Memory B cell (primary cell): ENCODE measurements at places on chromosomes 4 and X.
A peak's percentile ranks its signal among the peaks of the same experiment; 100 is the strongest.

DNA sequence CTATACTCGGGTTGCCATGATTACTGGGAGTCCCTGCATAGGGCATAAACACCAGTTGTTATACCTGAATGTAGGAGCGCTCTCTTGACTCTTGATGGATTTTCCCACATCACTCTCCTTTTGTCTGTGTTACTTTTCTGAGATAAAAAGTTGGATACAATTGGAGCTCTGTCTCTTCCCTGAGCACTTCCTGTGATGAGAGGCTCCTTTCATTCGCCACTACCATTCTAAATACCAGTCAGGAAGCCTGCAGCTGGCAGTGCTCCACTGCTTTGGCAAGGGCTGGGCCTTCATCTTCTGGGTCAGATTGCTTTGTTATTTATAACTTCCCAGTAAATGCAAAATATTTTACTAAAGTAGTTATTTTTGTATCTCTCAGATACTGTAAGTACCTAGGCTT, 13.9 kb downstream of the TCEANC start:
- no peak for DNase-seq

DNA sequence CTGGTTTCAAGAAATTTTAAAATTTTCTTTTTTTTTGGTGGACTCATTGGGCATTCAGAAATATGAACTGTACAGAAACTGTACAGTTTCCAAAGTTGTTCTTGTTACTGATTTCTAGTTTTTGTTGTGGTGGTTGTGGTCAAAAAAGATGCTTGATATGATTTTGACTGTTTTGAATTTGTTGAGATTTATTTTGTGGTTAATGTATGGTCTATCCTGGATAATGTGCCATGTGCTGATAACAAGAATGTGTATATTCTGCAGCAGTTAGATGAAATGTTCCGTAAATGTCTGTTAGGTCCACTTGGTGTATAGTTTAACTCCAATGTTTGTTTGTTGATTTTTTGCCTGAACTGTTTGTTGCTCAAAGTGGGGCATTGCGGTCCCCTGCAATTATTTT, 127.6 kb upstream of the NUDT6 start:
- DNase-seq = no peak

DNA sequence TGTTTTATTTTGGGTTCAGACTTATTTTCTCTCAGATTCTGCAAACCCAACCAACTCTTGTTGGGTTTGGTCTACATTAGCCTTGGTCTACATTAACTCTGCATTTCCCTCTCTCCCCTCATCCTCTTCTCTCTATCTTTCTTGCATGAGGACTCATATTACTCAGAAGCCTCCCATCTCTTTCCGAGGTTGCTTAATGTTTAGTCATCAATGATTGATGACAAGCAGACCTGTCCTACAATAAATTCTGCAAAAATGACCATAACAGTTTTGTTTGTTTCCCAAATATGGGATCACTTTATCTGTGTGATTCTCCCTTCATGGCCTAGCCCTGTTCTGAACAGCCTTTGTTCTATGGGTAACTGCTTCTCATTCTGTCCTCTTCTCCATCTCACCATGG, 75.2 kb downstream of the GABRB1 start:
- no peak for DNase-seq

DNA sequence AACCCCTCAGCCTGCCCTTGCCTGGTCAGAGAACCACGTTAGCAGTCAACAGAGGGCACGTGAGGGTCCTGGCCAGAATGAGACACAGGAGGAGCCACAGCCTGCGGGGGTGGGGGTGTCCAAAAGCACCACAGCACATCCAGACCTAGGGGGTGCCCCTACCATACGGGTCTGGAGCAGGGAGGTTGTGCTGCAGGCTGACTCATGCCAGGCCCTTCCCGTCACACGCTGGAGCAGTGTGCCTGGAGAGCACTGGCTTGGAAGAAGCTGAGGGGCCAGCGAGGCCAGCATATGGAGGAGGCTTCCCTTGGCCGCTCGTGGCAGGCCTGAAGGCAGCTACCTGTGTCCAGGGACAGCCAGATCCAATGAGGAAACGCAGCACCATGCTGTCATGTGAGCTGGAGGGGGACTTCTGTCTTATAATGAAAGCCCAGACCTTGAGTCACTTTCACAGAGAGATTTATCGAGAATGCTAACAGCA, 1.5 kb upstream of the IRAK1 start:
- DNase-seq = no peak

GRCh38 chr4:79862821-79863220, 210.2 kb downstream of the ANTXR2 start:
- no peak for DNase-seq

DNA sequence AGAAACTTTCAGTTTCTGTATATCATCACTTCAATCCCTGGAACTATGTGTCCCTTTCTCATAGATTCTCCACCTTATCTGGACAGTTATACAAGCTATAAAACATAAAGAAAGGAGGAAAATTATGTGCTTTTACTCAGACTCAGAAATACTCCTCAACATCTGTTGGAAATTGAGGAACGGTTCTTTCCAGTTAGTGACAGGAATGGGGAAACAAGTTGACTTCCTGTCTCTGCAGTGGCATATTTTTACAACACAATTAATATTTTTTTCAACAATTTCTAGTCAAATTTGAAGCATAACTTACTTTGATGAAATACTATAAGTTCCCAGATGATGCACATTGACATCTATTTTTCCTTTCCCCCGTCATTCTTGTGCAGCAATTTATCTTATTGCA, 27.9 kb downstream of the ABHD18 start:
- DNase-seq = no peak

GRCh38 chrX:70168238-70169188, 8.8 kb upstream of the DGAT2L6 start:
- DNase-seq = no peak

DNA sequence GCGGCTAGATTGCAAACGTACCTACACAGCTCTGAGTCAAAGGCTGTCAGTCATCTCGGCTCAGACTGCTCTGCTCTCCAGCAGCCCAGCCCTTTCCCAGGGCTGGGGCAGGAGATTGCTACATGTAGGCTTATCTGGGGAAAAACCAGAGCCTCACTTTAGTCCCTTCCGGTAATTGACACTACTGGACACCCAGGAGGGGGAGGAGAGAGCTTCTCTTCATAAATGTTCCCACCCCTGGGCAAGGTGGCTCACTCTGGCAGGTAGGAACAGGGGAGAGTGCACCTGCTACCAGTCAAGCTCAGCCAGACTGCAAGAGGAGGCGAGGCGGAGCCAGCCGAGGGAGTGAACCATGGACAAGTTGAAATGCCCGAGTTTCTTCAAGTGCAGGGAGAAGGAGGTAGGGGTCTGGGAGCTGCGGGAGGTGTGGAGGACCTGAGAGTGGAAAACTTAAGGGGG, at the start of gene SLC6A14:
Gene SLC6A14, plus strand, starts transcription at position 249 of the 459 bp plus-strand sequence. Its CDS starts 104 bp downstream, at position 353.
- DNase-seq = no peak

DNA sequence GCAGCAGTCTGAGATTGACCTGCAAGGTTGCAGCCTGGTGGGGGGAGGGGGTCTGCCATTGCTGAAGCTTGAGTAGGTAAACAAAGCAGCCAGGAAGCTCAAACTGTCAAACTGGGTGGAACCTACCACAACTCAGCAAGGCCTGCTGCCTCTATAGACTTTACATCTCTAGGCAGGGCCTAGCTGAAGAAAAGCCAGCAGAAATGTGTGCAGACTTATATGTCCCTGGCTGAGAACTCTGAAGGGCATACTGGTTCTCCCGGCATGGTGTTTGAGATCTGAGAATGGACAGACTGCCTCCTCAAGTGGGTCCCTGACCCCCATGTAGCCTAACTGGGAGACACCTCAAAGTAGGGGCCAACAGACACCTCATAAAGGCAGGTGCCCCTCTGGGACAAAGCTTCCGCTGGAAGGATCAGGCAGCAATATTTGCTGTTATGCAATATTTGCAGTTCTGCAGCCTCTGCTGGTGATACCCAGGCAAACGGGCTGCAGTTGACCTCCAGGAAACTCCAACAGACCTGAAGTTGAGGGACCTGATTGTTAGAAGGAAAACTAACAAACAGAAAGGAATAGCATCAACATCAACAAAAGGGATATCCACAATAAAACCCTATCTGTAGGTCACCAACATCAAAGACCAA, 167.6 kb downstream of the GC start:
- DNase-seq = no peak

- DNase-seq = no peak
Measured at GRCh38 chr4:71980976-71981375, 50.8 kb upstream of the NPFFR2 start.

- no peak for DNase-seq
Measured at GRCh38 chr4:72286185-72286584, 254.4 kb downstream of the NPFFR2 start.

DNA sequence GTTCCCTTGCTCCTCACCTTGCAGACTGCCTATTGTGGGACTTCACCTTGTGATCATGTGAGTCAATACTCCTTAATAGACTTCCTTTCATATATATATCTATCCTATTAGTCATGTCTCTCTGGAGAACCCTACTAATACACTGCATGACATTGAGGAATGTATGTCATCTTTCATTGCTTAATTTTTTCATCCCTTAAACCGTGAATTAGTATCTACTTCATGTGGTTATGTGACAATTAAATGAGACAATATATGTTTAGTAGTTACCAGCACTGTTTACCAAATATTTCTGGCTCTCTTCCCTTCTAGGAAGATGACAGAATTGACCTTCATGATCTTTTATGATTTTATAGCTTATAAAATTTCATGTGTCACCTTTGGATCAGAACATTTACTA, 759.5 kb downstream of the GRXCR1 start:
- no peak for DNase-seq

GRCh38 chr4:160143574-160143973, 1040.7 kb downstream of the RAPGEF2 start:
- DNase-seq = no peak

DNA sequence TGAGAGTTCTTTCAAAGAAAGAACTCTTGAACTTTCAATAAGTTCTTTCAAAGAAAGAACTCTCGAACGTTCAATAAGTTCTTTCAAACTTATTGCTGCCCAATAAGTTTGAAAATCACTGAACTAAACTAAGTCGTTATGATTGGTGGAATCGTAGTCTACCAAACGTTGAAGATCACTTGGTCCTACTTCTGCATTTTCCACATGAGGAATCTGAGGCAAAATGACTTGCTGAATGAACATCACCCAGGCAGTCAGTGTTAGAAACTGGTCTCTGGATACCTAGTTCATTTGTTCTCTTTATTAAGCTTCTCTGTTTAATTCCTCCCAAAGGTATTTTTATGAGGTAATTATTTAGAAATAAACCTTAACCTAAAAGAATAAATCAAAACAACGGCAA, 7.1 kb upstream of the CNOT6L start:
- DNase-seq = peak; percentile 26

- DNase-seq = no peak
Measured at GRCh38 chr4:23202712-23203247, 510.0 kb downstream of the GBA3 start.

DNA sequence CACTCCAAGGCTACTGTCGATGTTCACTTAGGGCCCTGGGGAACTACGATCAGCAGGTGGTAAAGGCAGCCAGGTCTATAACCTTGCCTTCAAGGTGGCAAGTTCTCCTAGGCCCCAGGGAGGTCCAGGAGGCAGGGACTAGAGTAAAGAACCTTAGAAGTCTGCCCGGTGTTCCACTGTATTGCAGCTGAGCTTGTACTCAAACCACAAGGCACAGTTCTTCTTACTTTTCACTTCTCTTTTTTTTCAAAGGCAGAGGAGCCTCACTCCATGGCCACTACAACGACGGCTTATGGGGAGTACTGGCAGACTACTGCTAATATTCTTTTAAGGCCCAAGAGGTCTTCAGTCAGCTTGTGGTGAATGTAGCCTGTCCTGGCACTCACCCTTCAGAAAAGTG, 78.8 kb upstream of the GPR174 start:
- peak; percentile 35 for DNase-seq

DNA sequence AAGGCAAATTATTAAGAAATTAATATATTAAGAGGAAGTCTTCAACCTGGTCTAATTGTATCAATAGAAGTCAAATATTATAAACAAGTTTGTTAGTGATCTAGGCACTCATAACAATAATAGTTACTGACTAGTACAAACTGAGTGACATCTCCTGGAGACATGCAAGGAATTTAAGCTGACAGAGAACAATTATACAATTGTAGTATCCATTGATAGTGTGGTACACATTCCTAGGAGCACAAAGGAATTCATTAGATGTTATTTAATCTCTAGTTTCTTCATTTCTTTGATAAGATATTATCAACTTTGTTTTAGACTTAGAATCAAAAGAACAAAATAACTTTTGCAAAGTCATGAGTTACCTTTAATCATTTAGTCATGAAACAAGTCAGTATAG, 1048.6 kb downstream of the PCDH7 start:
- no peak for DNase-seq

GRCh38 chr4:123352966-123353365, 43.6 kb upstream of the SPRY1 start:
- no peak for DNase-seq

GRCh38 chr4:12439633-12440305, 1011.1 kb upstream of the HS3ST1 start:
- DNase-seq = no peak

DNA sequence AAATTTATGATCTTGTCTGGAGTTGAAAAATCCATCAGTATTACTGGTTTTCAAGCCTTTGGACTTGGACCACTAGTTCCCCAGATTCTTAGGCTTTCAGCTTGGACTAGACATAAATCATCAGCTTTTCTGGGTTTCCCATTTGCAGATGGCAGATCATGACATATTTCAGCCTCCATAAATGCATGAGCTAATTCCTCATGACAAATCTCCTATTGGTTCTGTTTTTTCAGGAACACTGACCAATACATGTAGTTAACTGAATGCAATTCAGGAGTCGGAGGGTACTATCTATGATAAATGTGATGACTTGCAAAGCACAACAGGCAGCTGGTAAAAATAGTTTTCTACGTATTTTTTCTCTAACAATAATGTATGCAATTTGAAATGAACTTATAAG, 635.6 kb downstream of the TRAM1L1 start:
- DNase-seq = no peak

- no peak for DNase-seq
Measured at GRCh38 chr4:36215627-36216026, 28.7 kb downstream of the ARAP2 start.

DNA sequence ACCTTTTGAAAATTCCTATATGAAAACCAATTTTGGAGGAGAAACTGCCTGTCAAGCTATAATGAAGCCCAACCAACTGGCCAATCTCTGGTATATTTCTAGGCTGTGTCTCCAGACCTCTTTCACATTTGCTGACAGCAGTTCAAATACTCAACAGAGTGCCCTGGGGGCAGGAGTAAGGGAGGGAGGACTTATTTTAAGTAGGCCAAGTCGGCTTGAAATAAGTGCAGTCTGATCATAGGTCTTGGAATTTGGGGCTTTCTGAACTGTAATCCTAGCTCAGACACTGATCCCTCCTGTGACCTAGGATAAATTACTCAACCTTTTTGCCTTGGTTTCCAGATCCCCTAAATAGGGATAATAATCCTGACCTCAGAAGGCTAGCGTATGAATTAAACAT, 59.4 kb upstream of the SLC7A11 start:
- DNase-seq = no peak

- no peak for DNase-seq
Measured at GRCh38 chr4:8747467-8748235, 124.0 kb downstream of the HMX1 start.

GRCh38 chr4:30768277-30768676, 48.1 kb downstream of the PCDH7 start:
- DNase-seq = no peak

GRCh38 chrX:129523079-129523911, at the start of gene SMARCA1:
Gene SMARCA1, minus strand, starts transcription at chrX:129523490. Its CDS starts 120 bp downstream, at chrX:129523370.
- DNase-seq = no peak
